CD8-positive, alpha-beta T cell (primary cell): ENCODE measurements at places on chromosomes 2 and 18.

DNA sequence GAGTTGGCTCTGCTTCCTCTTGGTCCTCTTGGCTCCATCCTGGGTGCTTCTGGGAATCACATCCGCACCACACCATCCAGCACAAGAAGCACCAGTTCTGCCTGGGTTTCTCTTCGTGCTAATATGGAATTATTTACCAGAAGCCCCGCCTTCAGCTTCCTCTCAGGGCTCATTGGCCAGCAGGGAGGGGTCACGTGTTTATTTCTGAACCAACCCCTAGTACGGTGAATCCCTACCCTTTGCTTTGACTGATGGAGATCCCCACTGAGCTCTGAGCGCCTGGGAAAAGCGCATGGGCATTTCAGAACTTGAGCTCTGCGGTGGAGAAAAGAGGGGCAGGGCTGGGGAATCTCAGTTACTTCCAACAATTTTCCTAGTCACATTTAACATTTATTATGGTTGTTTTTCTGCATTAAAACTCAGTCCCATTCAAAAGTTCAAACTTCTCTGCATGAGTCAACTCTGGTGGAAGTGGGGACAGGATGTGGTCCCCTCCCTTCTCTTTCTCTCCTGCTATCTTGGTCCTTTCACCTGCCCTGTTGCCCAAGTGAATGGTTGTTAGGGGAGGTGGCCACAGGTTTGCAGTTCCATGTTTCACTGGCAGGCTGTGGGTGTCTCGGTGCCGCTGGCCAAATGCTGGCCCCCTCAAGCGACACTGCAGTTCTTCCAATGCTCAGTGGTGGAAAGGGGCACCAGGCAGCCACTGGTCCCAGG lies 76.4 kb upstream of the TTC39C start:
- no peak for DNase-seq

DNA sequence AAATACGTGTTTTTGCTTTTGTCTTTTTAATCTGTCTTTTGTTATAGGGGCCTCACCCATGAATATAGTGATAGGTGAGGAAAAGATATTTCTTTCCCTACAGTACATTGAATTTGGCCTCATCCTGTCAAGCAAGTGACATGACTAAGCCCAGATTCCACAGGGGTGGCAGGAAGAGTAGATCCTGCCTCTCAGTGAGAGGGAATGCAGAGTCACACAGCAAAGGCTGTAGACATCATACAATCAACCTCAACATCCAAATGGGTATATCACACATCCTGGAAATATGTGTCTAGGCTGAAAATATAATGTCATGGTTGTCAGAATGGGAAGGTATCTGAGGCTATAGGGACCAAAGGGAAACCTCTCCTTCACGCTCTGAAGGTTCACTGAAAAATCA lies 269.6 kb downstream of the CDH20 start:
- DNase-seq: no peak

- no peak for DNase-seq
These were observed 121.0 kb downstream of the MYO3B start for GRCh38 chr2:170298861-170299429.

DNA sequence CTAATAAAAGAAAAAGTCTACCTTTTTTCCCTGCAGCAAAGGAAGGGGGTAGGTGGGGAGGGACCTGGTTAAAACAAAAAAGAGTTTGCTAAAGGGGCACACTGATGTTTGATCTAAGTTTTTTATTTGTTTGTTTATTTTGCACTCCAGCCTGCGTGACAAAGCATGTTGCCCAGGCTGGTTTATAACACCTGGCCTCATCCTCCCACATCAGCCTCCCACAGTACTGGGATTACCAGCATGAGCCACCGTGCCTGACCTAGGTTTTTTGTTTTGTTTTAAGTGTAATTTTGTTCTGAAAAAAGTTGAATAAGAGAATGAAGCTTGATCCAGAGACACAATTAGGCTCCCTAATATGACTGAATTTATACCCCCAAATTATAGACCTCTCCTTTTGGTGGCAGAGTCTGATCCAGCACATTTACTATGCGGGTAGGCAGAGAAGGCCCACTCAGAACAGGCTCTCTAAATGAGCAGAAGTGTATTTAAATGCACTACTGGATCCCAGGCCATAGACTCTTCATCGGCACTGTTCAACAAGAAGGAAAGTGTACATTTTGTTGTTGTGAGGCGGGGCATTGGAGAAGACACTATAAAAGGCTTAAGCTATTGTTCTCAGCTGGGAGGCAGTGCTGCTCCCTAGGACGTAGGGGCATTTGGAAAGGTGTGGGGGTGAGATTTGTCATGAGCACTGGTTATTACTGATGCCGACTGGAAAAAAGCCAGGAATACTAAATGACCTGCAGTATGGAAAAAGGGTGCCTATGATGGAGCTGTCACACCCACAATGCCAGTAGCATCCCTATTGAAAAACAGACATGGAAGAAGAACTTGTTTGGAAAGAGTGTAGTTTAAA lies 32.4 kb downstream of the MRPS9 start:
- DNase-seq: no peak

- no peak for DNase-seq
These were observed 91.6 kb upstream of the TTC39C start for GRCh38 chr18:23922939-23923338.

DNA sequence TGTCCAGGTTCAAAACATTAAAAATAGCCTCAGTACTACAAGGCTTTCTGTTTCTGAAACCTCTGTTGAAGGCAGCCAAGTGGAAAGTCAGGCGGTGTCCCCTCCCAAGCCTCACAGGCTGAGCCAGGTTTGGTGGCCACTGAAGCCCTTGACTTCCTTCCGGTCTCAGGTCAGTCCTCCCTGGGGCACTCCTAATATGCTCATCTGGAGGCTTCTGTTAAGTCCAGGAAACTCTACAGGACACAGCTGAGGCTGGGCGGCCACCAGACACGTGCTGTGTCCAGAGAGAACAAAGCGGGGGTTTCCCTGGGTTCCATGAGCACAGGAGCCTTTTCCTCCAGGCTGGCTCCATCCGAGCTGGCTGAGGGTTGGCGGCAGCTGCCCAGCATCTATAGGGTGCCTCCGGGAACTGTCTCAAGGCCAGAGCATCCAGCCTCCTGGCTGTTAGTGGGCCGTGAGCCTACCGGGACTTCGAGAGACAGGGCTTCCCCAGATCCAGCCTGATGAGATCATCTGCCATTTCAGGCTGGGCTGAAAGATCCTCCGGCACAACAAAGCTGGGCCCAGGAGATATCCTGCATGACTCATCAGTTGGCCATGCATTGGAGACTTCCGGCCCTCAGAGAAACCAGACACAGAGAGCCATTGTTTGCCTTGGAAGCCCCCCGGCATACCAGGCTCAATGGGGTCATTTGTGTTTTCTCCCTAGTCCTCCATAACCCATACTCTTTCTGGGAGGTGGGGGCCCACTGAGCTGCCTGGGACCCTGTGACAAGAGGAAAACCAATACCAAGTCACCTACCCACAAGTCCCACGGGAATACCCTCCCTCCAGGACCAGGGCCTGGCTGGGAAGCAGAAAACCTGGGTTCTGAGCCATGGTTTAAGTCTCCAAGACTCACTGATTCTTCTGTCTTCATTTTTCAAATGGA lies 71.7 kb downstream of the HS1BP3 start:
- no peak for DNase-seq

DNA sequence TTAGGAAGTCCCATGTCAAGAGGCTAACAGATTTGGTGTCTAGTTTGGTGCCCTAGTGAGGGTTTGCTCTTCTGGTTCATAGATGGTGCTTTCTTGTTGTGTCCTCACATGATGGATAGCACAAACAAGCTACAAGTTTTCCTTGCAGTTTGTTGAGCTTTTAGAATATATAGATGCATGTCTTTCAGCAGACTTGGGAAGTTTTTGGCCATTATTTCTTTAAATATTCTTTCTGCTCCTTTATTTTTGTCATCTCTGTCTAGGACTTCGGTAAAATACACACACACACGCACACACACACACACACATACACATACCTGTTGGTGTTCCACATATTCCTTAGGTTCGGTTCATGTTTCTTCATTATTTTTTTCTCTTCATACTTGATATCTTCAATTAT lies 81.5 kb upstream of the TEX51 start:
- DNase-seq: no peak

- DNase-seq: no peak
These were observed 146.3 kb downstream of the TMX3 start for GRCh38 chr18:68568364-68569155.

GRCh38 chr2:119716284-119716672 lies 37.3 kb downstream of the TMEM177 start:
- no peak for DNase-seq

DNA sequence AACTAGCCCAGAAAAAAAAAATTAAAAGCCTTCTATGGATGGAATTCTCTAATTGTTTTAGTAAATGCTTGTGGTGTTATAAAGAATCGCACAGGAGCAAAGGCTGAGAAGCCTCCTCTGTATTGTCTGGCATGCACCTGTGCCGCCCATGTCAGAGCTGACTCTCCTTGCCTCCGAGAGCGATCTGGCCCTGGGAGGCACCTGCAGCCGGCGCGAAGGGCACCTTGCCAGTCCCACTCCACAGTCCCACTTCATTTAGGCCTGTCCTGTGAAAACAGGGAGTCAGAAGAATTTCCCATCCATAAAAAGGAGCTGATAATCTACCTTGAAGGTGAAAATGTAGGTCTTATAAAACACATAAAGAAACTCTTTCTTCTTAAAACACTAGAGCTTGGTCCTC lies 170.9 kb upstream of the PXDN start:
- no peak for DNase-seq

DNA sequence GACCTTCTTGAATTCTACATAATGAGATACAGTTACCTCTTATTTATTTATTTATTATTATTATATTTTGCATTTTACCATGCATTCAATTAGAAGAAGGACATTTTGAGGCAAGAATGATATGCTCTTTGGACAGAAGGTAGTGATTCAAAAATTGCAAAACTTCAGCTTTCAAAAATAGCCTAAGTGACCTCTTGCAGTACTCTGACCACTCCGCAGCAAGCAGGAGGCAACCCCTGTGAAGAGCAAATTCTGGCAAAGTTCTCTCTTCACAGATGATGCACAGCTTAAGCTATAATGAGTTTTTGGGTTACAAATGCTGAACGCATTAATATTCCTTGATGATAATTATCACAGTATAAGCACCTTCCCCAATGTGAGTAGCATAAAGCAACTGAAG lies 170.0 kb downstream of the ZNF521 start:
- DNase-seq: no peak

- peak; percentile 76 for DNase-seq
These were observed 138.3 kb upstream of the ID2 start for GRCh38 chr2:8543383-8544170.

- peak; percentile 42 for DNase-seq
These were observed 4.7 kb downstream of the EPG5 start for GRCh38 chr18:45962461-45962860.

DNA sequence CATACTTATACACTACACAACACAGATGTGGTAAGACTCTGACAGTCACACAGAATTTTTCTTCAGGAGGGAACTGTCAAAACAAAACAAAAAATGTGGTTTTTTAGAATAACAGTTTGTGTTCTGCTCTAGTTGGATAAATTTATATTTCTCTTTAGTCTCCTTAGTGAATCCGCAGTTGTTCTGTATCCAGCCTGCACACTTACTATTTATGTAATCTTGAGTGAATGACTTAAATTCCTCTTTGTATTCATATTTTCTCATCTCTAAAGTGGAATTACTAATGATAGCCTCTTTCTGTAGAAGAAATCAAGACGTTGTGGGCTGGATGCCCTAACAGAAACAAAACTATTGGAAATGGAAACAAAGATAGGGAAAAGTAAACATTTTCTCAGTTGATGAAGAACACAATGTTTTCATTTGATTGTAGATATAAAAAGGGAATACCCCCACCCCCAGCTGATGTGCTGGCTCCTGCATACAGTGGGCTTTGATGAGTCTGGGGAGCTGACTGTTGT lies 375.2 kb downstream of the TRIB2 start:
- DNase-seq: no peak

DNA sequence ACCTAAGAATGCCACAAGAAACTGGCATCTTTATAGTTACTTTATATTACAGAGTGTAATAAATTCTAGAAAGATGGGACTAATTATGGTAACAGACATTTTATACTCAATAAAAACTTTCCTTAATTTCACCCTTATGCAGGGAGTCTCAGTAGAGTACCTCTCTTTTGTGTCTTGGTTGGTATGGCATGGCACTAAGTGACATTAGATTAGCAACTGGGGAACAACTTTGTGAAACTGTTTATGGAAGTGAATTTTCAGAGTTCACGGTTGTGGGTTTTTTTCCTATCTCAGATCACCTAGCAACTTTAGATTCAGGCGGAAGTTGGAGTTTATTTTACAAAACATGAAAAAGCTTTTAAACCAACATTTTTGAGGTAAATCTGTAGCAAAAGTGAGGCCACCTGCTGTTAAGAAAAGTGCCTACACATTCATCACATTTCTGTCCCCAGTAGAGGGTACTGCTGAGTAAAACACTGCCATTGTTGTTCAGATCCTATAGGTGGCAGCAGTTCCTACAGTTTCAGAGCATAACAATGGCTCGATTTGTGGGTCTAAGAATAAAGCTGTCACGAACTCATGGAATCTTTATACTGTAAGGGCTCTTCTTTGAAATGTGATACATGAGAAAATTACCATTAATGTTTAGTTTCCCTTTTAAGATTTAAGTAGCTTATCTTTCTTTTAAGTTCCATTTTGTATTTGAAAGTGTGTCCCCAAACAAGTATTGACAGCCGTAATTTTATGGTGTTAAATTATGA lies 117.6 kb downstream of the CAMKMT start:
- peak; percentile 1 for DNase-seq

- no peak for DNase-seq
These were observed 931.9 kb downstream of the DCDC2C start for GRCh38 chr2:4635289-4635688.

- no peak for DNase-seq
These were observed 20.5 kb downstream of the CYP27A1 start for GRCh38 chr2:218802386-218802994.

DNA sequence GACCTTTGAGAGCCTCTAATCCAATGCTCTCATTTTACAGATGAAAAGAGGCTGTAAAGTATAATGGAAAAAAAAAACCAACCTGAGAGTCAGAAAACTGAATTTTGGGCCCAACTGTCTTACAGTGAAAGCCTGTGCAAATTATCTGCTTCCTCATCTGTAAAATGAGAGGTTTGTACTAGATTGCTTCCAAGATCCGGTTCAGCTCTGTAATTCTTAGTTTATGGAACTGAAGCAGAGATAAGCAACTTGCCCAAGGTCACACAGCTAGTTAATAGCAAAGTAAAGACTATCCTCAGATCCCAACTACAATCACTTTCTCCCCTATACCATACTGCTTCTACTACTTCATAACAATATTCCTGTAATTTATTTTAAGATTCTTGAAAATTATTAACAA lies 6.3 kb downstream of the TLK1 start:
- DNase-seq: no peak

- no peak for DNase-seq
These were observed 297.6 kb downstream of the TMX3 start for GRCh38 chr18:68417166-68417799.

GRCh38 chr2:36811071-36811470 lies 114.6 kb downstream of the VIT start:
- DNase-seq: no peak

GRCh38 chr18:59359576-59359952 lies 499 bp upstream of the LMAN1 start:
- no peak for DNase-seq

GRCh38 chr2:1618191-1618961 lies 125.9 kb downstream of the PXDN start:
- DNase-seq: no peak
